ENCODE measurements at places on chromosomes 2 and 18.
A peak's percentile ranks its signal among the peaks of the same experiment; 100 is the strongest.

- DNase-seq: no peak
These were observed 36.9 kb downstream of the REEP1 start for GRCh38 chr2:86300496-86300895.

GRCh38 chr2:219149667-219150066 lies 10.9 kb downstream of the NHEJ1 start:
- DNase-seq: peak; percentile 2

- DNase-seq: no peak
These were observed 45.4 kb downstream of the CHN1 start for GRCh38 chr2:174959787-174960186.

- DNase-seq: no peak
These were observed 638.0 kb upstream of the ZEB2 start for GRCh38 chr2:145157741-145158591.

DNA sequence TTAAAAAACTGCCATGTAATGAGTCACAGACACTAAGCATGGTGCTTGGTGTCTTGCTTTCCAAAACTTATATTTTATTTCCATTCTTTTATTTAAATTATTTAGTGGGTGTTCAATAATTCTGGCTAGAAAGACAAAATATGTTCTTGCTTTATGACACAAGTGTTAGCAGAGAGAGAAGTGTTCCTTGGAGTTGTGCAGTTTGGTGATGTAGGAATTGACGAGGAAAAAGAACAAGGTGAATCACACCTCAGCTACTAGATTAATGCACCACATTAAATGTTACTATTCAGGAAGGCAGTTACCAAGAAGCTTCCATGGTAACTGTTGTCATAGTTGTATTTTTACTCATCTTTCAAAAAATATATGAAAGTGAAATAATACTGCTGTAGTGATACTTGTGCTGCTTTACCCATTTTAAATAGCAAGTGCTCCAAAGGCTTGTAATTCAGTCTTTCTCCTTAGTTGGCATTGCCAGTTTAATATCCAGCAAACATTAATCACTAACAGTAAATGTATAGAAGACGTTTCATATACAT lies 28.3 kb downstream of the ADAM23 start:
- DNase-seq: no peak

GRCh38 chr2:26076001-26076587 lies 42.2 kb downstream of the RAB10 start:
- no peak for DNase-seq

DNA sequence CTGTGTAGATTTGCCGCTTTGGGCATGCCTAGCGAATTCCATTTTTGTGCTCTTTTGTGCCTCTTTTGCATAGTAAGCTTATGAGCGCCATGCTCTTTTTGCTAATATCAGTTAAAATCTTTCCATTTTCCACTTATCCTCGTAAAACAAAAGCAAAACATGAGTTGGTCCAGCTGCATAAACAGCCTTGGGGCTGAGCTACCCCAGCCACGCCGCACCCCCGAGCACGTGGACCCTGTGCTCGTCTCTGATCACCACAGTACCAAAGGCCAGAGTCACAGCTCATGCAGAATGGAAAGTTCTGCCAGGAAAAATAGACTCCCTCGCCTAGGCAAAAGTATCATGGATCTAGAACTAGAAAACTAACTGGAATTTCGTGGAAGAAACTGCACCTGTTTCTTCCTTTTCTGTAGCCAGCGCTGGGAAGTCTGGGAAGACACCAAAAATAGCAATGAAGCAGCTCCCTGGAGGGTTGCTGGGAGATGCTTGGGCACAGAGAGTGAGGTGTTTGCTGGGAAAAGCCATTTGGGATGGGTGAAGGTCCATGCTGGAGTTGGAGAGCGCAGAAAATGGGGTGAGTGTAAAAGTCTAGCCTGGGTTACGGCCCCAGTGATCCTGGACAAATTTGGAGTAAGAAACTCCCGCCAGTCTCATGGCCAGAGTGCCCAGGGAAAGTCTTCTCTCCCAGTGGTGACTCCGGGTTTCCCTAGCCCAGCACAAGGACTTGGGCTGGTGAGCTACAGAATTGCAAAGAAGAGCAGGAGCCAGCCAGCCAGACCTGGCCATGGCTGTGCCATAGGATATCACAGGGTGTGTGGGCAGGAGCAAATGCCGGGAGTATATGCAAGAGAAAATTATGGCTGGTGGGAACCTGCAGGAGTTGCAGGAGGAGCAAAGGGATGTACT lies 218.4 kb downstream of the GBX2 start:
- no peak for DNase-seq
